ENCODE measurements at places on chromosomes 4 and X.
A peak's percentile ranks its signal among the peaks of the same experiment; 100 is the strongest.

GRCh38 chr4:111905511-111905910 is 239.7 kb upstream of the FAM241A start:
- DNase-seq, result no peak

DNA sequence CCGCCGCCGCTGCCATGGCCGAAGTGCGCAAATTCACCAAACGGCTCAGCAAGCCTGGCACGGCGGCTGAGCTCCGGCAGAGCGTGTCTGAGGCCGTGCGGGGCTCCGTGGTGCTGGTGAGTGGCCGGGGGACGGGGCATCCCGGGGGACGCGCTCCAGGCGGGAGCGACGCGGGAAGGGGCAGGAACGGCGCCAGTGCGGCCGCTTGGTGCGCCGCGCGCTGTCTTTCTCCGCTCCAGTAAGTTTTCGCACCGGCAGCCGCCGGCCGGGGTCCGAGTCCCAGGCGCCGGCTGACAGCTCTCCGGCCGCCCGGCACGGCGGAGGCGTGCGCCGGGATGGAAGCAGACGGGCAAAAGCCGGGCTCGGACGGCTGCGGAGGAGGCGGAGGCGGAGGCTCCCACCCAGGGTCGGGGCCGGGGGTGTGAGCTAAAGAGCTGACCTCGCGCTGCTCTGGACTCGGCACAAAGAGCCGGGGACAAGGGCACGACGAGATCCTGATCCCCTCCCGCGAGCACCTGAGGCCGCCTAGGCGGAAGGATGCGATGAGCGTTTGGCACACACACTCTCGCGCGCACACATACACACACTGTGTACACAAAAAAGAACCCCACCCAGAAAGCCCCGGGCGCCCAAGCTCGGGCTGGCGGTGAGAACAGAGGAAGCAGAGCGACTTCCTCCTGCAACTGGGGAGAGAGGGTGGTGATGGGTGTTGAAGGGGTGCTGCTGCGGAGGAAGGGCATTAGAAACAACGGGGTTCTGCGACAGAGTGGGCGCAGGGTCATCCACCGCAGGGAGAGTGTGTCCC is 545 bp downstream of the DOCK11 start:
- peak; percentile 54 for DNase-seq

- no peak for DNase-seq
Measured at GRCh38 chr4:41638866-41639265, 100.9 kb downstream of the LIMCH1 start.

- no peak for DNase-seq
Measured at GRCh38 chr4:187849556-187850225, 145.9 kb upstream of the ZFP42 start.

DNA sequence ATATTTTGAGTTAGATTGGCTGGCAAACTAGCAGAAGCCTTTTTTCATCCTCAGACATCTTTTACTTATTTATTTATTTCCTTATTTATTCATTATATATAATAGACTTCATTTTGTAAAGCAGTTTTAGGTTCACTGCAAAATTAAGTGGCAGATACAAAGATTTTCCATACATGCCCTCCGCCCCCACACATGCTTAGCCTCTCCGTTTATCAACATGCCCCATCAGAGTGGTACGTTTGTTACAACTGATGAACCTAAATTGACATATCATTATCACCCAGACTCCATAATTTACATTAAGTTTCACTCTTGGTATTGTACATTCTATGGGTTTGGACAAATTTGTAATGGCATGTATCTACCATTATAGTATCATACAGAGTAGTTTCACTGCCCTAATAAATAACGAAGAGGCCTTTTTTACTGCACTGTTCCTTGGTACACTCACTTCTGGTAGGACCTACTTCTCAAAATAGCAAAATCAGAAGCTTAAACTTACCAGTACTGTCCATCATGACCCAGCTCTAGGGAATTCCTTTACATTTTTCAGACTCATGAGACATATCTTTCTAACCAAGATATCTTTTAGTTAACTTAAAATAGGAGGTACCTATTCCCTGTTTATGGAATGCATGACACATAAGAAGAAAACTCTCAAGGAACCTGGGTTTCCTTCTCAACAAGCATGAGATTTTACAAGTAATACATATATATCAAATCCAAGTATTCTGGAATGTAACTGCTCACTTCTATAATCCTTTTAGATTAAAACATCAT is 4.8 kb upstream of the TMPRSS11B start:
- DNase-seq, result no peak

- DNase-seq, result peak; percentile 46
Measured at GRCh38 chr4:36399762-36400353, 118.4 kb downstream of the DTHD1 start.

GRCh38 chr4:90842960-90843359 is 715.8 kb downstream of the CCSER1 start:
- no peak for DNase-seq
